WERI-Rb-1 (cell line): ENCODE measurements at places on chromosomes 12 and 14.

DNA sequence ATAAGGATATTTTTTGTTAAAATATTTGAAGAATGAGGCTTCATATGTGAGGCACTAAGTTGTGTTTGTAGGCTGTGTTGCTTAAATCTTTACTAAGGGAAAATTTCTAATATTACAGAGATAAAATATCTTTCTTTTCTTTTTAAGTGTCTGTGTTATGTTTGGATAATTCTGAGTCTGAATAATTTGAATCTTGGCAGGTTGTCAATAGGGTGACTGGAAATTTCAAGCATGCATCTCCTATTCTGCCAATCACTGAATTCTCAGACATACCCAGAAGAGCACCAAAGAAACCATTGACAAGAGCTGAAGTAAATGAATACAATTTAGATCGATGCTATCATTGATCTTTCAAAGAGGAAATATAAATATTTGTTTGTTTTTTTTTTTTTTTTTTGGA lies 29.4 kb downstream of the TMPO start:
- no peak for DNase-seq

- DNase-seq = no peak
Observed at GRCh38 chr14:51053157-51053556, 41.7 kb downstream of the TRIM9 start.

- DNase-seq = peak; percentile 44
Observed at GRCh38 chr12:110266980-110267620, 13.9 kb upstream of the ATP2A2 start.

GRCh38 chr12:48765753-48766162 lies 23.1 kb downstream of the ADCY6 start:
- DNase-seq = no peak

DNA sequence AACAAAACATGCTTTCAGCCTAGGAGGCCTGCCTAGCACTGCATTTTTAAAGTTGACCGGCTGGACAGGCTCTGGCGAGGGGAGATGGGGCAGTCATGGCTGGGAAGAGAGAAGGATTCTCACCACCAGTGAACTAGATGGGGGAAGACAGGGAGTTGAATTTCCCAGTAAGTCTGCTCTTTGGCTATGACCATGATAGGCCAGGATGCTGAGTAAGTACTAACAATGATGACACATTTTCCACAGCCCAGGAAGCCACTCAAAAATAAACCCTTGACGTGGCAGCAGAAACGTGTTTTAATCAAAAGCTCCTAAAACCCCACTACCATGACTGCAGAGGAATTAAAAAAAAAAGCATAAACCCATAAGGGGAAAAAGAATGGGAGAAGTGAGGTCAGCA lies 19.0 kb downstream of the KCTD10 start:
- no peak for DNase-seq
